Stimulated activated CD4-positive, alpha-beta T cell treated with anti-CD3 and anti-CD28 coated beads, Interleukin-4, amount 100 ng/mL, for 1 hour (primary cell): ENCODE measurements at places on chromosomes 13 and 19.

GRCh38 chr13:21837841-21838551 is 167.1 kb downstream of the FGF9 start:
- DNase-seq: no peak

DNA sequence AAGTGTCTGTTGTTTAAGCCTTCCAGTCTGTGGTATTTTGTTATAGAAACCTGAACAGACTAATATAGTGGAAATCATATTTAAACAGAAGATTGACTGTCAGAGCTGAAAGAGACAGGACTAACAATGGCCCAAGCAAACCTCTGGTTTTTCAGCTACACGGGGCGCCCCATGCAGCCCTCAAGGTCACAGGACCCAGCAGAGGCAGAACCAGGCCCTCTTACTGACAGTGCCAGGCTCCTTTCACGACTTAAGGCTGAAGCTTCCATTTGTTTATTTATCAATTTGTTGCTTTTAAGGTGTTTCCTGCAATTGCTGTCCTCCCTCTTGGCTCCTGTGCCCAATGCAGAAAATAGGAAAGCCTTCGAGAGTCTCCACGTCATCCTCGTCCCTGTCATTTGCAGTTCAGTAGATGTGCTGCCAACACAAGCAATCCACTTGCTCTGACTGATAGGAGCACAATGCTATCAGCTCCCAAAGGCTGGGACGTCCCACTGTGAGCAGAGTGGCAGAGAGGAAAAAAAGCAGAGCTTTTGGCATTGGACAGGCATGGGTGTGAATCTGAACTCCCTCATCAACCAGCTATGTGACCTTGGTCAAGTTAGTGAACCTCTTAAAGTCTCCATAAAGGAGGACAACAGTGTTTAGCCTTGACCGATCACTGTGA is 10.5 kb upstream of the SLC7A1 start:
- no peak for DNase-seq

- no peak for DNase-seq
Observed at GRCh38 chr19:18951721-18952281, 10.8 kb upstream of the HOMER3 start.

DNA sequence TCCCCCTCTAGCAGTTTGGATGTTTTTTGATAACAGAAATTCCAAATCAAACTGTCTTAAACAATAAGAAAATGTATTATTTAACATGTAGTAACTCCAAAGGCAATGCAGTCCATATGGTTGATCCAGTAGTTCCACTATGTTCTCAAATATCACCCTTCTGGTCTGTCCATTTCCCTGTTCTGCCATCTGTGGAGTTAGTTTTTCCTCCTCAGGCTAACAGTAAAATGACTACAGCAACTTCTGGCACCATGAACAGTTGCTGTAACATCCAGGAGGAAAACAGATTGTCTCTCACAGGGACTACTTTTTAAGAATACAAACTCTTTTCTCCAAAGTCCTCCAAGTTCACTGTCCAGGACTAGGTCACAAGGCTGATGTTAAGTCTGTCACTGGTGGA is 455.4 kb downstream of the FGF14 start:
- DNase-seq: no peak

- no peak for DNase-seq
Observed at GRCh38 chr13:109146912-109147647, 517.7 kb downstream of the MYO16 start.

- DNase-seq: peak; percentile 21
Observed at GRCh38 chr19:11767633-11768133, 883 bp downstream of the ZNF441 start.

GRCh38 chr13:106151056-106151699 is 384.3 kb downstream of the EFNB2 start:
- no peak for DNase-seq

GRCh38 chr19:11586331-11586730 is 8.9 kb upstream of the ACP5 start:
- DNase-seq: no peak

- no peak for DNase-seq
Observed at GRCh38 chr19:18903156-18904037, 7.4 kb upstream of the CERS1 start.

DNA sequence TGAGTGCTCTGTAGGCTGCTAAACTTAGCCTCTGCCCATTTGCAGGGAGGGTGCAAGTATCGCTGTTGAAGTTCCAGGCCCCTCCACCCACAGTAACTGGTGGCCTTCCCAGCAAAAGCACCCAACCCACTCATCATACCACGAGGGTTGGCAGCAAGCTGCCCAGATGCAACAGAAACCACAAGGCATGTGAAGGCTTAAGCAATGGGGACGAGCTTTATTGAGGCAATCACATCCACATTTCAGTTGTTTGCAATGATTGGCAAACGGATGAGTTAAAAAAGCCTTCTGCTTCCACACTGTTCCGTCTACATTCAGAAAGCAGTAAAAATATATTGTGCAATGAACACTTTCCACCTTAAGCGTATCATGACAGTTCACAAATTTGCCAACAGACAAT is 10.3 kb downstream of the GJB6 start:
- no peak for DNase-seq

DNA sequence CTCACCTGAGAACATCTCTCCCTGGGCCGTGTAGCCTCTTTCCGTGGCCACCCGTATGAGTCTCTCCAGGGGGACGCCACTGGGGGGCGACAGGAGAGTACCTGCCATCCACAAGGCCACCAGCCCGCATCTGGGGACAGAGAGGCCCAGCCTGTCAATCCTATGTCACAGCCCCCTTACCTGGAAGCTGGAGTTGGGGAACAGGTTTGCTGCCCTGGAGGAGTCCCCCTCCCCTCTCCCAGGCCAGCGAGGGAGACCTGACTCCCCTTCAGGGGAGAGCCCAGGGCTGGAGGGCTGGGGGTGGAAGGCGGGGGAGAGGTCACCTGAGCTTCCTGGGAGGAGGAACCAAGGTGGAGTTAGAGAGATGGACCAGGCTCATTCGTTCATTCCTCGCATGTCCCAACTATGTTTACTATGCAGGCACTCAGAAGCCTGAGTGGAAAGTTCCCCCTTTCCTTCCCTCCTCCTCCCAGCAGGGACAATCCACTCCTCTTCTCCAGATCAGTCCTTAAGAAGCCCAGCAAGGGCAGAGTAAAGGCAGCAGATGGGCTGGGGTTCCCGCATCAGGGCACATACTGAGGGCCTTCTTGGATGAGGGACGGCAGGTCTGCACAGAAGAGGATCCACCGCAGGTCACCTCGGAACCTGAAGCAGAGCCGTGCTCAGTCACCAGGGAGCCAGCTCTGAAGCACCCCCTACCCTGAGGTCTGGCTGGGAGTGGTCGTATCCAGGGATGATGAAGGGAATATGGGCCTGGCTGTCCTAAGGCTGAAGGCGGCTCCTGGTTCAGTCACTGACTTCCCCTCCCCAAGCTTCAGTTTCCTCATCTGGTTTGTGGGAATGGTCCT is 5.5 kb downstream of the ACTMAP start:
- no peak for DNase-seq

GRCh38 chr13:73173279-73173811 is 114.5 kb downstream of the KLF5 start:
- no peak for DNase-seq

GRCh38 chr19:5145521-5146511 is 176.9 kb downstream of the KDM4B start:
- no peak for DNase-seq
